ENCODE measurements at places on chromosomes 7 and 10.

DNA sequence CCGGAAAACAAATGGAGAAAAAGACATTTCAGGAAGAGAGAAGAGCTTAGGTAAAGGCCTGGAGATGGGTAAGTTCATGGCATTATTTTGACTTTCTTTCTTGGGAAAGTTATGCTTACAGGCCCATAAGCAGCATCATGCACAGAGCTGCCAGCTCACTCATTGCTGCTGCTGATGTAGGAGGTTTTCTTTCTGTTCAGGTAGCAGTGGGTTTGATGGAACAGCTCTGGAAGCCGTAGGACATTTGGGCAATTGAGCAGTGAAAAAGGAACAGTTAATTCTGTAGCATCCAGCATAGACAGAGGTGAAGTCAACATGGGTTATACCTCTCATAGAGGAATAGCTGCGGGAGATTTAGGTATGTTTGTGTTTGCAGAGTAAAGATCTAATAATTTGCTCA lies 3.3 kb downstream of the CHN2 start:
- no peak for DNase-seq

DNA sequence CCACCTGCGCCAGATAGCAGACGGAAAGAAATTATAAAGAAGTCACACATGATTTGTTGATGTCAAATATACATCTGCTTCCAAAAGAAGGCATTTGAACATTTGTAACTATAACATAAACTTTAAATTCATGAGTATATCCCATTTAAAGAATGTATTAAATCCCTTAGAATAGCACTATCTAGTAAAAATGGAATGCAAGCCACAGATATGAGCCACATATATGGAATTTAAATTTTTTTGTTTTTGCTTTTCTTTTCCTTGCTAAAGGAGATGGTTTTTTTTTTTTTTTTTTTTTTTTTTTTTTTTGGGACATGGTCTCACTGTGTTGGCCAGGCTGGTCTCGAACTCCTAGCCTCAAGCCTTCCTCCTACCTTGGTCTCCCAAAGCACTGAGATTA lies 730.8 kb downstream of the PHTF2 start:
- no peak for DNase-seq

GRCh38 chr10:458421-458851 lies 231.0 kb downstream of the DIP2C start:
- no peak for DNase-seq

GRCh38 chr7:40604601-40605438 lies 470.0 kb downstream of the SUGCT start:
- no peak for DNase-seq

DNA sequence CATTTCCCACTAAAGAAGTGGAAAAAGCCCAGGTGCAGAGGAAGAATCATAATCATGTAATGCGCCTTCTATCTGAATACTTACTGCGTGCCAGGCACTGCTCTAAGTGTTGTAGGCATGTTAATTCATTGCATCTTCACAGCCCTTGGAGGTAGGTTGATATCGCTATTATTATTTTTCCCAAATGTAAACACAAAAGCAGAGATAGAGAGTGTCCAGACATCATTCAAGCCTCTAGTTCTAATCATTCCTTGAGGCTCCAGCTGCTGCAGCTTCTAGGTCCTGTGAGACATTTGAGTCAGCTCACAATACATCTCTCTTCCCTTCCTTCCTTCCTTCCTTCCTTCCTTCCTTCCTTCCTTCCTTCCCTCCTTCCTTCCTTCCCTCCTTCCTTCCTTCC lies 25.0 kb downstream of the GALNTL5 start:
- no peak for DNase-seq

- DNase-seq = no peak
Measured at GRCh38 chr10:509361-510102, 179.9 kb downstream of the DIP2C start.

- no peak for DNase-seq
Measured at GRCh38 chr7:28516390-28517172, 104.3 kb downstream of the CREB5 start.

GRCh38 chr7:15795393-15795792 lies 108.9 kb upstream of the MEOX2 start:
- no peak for DNase-seq

GRCh38 chr10:25125201-25125611 lies 49.6 kb upstream of the GPR158 start:
- DNase-seq = no peak

DNA sequence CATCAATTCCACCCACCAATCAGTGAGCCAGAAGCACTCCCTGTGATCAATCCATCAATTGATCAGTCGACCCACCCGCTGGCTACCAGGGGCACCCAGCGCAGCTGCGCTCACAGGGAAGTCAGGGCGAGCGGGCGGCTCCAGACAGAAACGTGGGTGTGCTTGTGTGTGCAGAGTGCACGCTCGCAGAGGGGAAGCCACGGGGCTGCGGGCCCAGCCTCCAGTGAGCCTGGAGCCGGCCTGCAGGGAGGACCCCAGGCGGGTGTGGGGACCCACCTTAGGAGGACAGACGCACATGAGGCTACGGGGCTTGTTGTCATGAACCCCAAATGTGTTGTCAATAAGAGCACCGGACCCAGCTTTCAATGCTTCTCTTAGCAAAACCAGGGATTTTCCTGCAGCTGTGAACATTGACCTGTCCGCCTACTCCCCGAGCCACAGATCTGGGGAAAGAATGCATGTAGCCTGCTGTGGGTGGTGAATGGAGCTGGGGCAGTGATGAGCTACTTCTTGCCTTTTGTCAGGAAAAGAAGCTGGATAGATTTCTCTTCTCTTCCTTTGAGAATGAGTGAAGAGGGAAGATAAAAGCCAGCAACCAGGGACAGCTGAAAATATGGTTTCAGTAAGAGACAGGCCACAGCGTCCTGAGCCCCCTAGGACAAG lies 497.8 kb downstream of the DNAJB6 start:
- no peak for DNase-seq

DNA sequence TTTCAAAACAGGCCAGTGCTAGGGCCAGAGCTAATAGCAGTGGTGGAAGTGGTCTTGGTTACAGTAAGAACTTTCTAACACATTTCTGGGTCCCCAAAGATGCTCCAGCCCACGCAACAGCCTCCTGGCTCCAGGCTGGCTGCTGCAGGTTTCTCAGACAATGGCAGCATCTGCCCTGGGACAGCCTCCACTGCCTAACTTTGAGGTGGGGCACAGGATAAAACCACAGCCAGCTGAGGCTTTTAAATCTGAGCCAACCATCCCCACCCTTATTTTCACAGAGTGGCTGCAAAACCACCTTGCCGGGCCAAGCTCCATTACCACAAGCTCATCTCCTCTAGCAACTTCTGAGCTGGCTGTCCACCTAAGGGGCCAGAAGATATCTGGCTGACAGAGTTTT lies 84.8 kb downstream of the FAM53B start:
- no peak for DNase-seq

DNA sequence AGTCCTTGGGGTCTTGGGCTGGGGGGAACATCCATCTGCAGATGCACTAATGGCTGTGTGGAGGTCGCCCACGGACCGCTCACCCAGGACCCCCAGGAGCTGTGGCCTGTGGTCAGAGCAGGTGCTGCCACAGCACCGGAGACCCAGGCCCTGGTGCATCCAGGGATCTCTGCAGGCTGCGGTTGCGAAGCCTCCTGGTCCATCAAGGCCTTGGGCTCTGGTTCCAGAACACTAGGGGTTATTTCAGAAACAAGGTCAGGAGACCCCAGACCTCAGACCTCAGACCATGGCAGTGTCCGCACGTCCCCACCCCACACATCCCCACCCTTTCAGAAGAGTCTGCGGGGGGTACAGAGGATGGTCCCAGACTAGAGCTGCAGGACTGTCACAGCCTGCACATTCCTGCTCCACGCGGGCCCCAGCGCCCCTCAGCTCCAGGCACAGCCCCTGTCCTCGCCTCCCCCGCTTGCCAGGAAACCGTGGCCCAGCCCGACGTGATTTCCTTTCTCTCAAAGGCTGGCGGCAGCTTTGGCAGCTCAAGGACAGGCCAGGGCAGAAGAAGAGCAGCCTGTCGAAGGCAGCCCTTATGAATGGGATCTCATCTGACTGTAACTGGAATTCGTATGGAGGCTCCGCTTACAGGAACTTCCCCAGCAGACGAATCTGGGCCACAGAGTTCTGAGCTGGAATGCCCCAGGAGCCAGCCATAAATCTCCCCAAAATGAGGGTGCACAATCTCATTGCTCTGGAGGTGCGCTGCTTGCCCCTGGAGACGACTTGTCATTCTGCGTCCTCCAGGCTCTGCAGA lies 136.2 kb upstream of the RET start:
- no peak for DNase-seq

GRCh38 chr10:130729876-130730275 lies 581.6 kb downstream of the TCERG1L start:
- DNase-seq = no peak

DNA sequence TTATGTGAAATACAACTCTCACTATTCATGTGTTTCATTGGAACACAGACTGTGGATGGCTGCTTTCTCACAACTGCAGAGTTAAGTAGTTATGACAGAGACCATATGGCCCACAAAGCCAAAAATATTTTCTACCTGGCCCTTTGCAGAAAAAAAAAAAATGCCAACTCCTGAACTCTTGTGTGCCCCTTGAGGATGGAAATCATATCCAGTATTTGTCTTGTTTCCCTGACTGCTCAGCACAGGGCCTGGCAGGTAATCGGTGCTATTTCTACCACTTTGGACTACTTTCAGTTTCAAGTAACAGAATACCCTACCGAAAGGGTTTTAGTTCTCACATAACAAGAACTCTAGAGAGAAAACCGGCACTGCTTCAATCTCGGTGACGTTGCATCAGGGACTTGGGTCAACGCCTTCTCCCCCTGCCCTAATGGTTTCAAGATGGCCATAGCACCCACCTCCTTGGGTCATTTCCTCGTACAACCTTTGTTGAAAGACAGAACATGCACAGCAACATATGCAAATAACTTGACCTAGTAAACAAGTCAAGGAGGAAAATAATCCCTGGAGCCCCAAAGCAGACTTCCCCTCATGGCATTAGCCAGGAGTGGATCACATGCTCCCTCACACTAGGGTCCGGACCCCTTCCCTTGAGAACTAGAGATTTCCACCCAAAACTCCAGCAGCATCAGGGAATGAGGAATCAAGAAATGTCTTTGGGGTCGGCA lies 11.8 kb upstream of the GPNMB start:
- peak; percentile 34 for DNase-seq

DNA sequence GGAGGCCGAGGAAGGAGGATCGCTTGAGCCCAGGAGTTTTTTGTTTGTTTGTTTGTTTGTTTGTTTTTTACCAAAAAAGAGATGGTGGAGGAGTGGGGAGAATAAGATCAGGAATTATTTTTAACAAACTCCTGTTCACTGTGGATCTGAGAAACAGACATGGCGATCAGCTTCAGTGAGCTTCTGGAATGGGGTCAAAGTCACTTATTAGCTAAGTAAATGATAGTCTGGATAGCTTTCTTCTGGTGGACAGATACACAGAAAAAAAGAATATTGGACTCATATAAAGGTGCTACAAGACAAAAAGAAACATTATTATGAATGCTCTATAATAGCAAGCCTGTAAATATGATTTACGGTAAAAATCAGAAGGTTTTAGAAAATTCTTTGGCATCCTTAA lies 85.1 kb downstream of the POU6F2 start:
- DNase-seq = no peak

DNA sequence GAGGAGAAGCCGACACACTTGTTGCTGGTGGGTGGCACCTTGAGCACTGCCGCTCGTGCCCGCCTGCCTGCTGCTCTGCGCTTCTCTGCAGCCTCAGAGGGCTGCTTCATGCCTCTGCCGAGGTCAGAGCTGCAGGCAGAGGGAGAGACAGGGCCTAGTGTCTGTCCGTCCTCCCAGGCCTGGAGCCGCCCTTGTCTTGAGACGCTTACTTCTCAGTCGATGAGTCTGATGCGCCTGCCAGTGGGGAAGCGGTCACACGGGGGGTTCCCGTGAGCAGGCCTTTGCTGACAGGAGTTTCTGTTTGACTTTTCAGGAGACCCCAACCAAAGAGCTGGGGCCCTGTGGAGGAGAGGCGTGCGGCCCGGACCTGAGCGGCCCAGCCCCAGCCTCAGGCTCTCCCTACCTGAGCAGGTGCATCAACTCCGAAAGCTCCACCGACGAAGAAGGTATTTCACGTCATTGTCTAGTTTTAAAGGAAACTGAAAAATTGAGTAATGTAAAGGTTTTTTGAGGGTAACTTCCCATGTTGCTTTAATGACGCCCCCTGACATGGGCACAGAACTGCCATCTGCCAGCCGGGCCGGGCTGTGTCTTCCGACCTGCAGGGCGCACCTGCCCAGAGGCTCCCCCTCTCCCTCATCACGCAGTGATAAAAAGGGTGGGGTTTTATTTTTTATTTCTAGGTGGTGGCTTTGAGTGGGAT lies 7.8 kb upstream of the BHLHA15 start:
- DNase-seq = no peak

GRCh38 chr10:108358912-108359311 lies 1194.4 kb upstream of the SORCS1 start:
- peak; percentile 2 for DNase-seq

GRCh38 chr10:122327237-122328206 lies 47.0 kb upstream of the PLEKHA1 start:
- DNase-seq = no peak

GRCh38 chr10:100811261-100811660 lies 65.9 kb downstream of the PAX2 start:
- DNase-seq = no peak

GRCh38 chr7:5423976-5424748 lies 528 bp upstream of the TNRC18 start:
- DNase-seq = no peak

DNA sequence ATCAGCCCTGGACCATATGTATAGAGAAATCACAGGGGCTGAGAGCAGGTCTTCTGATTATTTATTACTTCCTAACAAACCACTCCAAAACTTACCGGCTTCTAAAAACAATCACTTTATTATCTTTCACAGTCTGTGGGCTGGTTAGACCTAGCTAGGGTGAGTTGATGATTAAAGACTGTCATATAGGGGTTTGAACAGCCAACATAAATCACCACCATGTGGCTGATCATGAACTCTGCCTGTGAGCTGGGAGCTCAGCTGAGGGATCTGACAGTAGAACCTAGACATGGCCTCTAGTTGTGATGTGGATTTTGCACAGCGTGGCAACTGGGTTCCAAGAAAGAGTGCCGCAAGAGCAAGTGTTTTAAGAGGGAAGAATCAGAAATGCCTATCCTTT lies 305.4 kb downstream of the CSTF2T start:
- DNase-seq = no peak

GRCh38 chr10:63462442-63462841 lies 3.3 kb downstream of the JMJD1C start:
- no peak for DNase-seq

DNA sequence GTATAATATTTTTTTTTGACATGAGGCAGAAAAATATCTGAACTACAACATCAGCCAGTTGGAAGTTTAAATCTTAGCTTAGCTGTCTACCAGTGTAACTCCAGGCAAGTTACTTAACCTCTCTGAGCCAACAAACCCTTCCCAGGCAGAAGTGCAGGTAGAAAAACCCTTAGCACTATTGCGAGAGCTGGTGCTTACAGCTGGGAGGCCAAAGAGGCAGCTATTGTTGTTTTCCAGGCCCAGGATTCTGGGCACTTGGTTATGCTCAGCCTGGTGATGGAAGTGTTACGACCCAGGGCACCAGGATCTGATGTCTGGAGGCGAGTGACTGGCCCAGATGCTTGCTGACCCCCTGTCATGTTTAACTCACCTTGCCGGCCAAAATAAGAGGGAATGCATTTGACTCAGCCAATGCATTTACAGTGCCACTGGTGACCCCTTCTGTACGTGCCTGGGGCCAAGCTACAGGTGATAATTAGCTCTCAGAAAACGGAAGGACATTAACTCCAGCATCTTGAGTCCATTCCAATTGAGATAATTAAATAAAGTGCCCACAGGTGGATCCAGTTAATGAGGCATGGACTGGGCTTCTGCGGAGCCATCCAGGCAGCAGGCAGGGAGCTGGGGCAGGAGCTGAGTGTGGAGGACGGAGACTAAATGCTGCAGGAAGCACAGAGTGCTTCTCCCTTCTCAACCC lies 126.5 kb upstream of the HABP2 start:
- DNase-seq = no peak

- DNase-seq = no peak
Measured at GRCh38 chr10:30963992-30964930, 67.4 kb downstream of the ZNF438 start.
